ENCODE measurements at places on chromosomes 6 and 20.

DNA sequence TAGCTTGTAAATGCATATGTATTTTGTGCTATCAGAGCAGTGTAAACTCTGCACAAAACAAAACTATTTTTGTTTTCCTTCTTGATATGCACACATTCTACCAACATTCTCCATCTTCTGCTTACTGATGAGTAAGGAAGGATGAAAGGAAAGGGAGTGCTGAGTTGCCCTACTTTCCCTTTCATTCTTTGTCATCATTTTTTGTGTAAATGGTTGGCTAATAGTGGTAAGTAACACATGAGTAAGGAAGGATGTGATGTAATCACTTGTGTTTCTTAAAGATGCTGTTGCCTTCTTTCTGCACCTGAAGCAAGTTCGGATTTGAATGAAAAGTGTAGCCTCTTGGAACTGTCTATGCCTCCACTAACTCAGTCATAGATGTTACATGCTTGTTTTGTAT is 4.6 kb upstream of the REV3L start:
- peak; percentile 39 for DNase-seq

- no peak for DNase-seq
Observed at GRCh38 chr20:48734104-48734749, 93.6 kb downstream of the PREX1 start.

- no peak for DNase-seq
Observed at GRCh38 chr6:160348223-160349019, at the start of gene SLC22A3. SLC22A3 (plus strand) TSS chr6:160348378; CDS start chr6:160348420, 42 bp downstream.

DNA sequence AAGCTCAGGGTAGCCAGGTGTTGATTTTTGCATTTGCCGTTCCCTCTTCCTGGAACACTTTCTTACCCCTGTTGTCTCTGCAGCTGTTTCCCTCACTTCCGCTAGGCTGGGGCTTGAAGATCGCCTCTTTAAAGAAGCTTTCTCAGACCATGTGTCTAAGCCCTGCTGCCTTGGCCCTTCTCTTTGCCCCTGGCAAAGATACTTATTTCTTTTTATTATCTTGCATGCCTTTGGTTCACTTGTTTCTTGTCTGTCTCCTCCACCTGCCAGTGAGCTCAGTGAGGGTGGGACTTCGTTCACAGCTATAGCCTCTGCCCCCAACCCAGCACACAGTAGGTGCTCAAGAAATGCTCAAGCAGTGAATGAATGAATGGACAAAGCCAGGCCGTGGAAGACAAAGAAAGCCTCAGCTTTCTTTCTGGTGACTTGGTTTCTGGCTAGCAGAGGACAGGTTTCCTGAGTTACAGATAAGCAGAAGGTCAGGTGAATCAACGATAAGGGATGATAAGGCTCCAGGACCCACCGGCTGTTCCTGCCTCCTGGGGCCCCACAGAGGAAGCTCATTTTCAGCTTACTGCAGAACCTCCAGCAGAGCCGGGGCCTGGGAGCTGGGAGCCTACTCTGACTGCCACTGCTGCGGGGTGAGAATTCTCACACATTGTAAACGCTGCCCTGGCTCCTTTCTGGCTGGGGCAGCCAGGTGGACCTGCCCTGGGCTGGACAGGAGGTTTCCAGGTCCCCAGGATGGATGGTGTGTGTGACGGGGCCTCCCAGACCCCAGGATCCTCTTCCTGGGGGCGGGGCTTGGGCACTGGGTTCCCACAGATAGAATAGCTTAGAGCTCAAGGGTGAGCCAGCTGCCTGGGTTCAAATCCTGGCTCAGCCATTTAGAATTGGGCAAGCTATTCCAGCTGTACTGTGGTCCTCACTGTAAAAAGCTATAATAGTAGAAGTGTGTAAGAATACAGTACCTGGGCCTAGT is 29.8 kb downstream of the SNAI1 start:
- no peak for DNase-seq

DNA sequence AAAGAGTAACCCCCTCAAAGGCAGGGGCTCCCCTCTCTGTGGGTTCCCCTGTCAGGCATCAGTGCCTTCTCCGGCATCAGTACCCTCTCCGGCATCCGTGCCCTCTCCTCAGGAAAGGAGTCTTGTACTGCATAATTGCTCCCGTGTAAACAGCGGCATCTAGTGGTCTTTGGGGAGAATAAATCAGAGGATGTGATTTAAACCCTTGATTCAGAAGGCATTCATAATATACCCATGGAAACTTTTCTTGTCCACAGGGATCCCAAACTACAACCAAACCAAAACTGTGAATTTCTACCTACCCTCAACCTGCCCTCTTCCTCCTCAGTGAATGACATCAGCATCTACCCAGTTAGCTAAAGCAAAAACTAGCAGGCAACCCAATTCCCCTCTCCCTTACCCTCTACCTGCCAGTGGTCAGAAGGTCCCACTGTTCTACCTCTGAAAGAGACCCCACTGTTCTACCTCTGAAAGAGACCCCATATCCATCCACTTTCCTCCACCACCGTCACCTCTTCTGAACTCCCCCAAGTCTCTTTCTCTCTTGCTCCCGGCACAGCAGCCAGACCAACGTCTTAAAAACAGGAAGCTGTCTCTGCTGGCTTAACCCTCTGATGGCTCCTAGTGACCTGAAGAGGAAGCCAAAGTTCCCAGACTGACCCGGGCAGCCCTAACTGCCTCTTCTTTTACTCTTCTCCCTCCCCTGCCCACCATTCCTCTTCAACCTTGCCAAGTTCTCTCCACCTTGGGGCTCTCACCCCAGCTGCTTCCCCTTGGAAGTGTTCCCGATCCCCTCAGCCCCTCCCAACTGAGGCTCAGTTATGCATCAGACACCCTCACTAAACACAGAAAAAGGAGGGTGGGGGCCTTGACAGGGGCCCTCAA is 27.2 kb downstream of the UBE2V1 start:
- DNase-seq, result peak; percentile 50

- DNase-seq, result no peak
Observed at GRCh38 chr20:62370115-62370806, 3.1 kb upstream of the LAMA5 start.

- DNase-seq, result no peak
Observed at GRCh38 chr6:160278786-160279310, 20.2 kb upstream of the SLC22A2 start.

GRCh38 chr20:25087186-25087929 is 5.4 kb upstream of the VSX1 start:
- no peak for DNase-seq

GRCh38 chr6:117536317-117536716 is 53.8 kb downstream of the DCBLD1 start:
- no peak for DNase-seq

- no peak for DNase-seq
Observed at GRCh38 chr6:90849686-90850085, 262.8 kb upstream of the MAP3K7 start.

GRCh38 chr6:167988945-167989841 is 8.3 kb upstream of the KIF25 start:
- DNase-seq, result no peak

DNA sequence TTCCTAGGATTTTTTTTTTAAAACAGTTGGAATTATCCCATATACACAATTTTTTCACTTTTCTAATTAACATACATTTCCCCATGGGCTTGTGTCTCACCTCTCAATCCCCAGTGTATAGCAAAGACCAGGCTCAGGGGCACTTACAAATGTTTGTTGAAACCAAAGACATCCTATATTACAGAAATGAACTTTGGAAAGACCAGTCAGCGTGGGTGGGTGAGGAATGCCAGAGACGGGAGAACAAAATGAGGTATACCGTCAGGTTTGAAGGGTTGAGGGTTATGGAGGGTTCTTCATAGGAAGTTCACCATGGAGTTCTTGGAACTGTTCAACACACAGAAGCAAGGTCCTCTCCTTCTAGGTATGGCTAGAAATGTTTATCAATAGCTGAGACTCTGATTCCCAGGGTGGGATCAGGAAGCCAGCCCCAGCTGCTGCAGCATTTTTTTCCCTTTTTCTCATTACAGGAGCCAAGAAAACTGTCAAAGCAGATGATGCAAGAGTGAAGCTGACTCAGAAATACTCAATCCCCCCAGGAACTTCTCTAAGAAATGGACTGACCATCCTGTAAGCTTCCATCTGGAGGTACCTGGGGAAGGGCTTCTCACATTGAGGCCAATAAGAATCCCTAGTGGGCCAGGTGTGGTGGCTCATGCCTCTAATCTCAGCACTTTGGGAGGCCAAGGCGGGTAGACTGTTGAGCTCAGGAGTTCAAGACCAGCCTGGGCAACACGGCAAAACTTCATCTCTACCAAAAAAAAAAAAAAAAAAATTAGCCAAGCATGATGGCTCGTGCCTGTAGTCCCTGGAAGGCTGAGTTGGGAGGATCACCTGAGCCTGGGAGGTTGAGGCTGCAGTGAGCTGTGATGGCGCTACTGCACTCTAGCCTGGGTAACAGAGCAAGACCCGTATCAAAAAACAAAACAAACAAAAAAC is 15.9 kb upstream of the TBC1D20 start:
- no peak for DNase-seq

DNA sequence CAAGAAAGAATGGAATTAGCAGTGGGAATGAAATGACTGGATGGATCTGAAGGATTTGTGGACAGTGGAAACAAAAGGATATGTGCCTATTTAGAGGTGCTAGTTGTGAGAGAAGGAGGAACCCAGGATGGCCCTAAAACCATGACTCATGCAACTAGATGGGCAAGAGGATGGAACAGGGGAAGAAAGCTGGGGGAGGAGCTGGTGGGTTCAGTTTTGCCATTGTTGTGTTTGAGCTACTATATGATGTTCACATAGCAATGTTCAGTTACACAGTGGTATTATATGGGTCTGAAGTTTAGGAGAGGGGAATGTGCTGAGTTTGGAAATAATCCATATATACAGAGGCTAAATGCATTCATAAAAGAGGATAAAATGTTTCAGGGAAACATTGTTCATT is 125.7 kb upstream of the SSTR4 start:
- no peak for DNase-seq

- DNase-seq, result no peak
Observed at GRCh38 chr20:51562332-51563173, 20.0 kb upstream of the NFATC2 start.

DNA sequence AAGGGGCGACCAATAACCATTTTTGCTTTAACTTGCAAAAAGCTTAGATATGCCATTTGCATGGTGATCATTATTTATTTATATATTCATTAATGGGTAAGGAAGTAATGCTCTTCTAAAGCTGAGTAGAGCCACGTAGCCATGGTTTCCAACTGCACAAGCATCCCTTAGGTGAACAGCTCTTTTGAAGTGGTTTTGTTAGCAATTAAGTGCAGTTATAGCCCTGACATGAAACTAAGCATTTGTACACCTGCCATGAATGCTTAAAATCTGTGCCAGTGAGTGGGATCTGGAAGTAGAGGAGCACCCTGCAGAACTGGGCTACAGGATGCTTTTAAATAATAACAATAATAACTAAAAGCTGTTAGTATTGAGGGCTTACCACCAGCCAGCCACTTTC is 19.1 kb downstream of the TRAF3IP2 start:
- DNase-seq, result no peak

- DNase-seq, result no peak
Observed at GRCh38 chr6:14113976-14114375, 3.6 kb upstream of the CD83 start.

DNA sequence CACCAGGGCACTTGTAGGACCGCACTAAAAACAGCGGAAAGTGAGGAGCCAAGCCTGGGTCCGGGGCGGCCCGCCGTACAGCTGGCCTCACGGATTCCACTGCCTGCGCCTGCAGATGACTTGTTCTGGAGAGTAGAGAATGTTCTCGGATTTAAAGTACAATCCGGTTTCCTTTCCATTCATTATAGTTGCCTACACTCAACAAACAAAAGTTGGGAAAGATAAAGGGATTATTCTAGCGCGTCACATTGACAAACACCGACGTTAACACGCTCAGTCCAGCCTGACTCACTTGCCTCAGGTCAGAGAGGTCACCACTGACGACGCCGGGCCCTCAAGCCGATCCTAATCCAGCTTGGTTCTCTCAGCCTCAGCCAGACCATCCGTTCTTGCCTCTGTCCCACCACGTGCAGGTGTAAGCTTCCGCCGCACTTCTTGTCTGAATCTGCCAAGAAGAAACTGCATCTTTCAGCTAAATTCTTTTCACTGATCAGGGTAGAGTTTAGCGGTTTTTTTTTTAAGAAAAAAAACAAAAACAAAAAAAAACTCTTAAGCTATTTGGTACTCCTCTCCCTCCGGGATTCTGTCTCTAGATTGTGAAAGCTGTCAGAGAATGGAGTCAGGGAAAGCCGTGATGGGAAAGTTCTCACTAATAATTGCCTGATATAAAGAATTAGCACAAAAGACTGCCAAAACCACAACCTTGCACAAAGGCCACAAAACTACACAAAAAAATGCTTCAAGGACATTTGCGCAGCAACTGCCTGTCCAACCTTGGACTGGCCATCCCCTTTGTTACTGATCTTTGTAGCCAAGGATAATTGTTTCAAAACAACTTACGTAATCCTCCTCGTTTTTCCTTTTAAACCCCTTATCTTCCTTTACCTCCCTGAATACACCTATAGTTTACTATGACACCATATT is 1.1 kb upstream of the PHF10 start:
- peak; percentile 2 for DNase-seq

GRCh38 chr6:112691289-112691688 is 344.2 kb downstream of the RFPL4B start:
- DNase-seq, result no peak

GRCh38 chr6:149917679-149918078 is 5.2 kb downstream of the RAET1G start:
- no peak for DNase-seq

DNA sequence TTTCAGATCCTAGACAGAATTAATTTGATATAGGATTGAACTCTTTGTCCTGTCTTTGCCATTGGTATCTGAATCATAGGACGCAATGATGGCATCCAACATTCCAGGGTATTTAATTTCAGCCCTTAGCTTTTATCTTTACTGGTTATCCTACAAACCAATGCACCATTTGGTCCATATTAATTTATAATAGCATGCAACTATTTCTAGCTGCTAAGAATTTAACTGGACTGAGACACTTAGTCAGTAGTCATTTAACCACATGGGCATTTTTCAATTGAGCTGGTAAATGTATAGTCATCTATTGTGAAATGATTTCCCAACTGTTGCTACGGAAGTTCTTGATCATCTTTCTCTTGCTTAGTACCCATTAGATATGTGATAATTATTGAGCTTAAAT is 141.1 kb downstream of the CD164 start:
- DNase-seq, result no peak

DNA sequence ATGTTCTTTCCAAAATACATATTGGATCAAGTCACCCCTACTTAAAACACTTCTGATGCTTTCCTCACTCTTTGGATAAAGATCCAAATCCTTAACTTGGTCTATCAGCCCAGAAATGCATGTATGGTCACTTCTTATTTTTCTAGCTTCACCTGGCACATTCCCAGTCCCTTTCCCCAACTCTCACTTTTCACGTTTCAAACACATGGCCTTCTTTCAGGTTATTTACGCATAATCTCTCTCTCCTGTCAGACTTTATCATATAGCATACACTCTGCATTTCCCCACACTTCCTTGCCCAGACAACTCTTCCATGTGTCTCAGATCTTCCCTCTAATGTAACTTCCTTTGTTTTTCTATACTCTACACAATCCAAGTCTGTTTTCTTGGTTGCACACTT is 12.8 kb downstream of the PHIP start:
- DNase-seq, result no peak

GRCh38 chr6:79431537-79431933 is 105.7 kb downstream of the LCA5 start:
- DNase-seq, result no peak
